ENCODE measurements at places on chromosomes 12 and 14. TPM values are rescaled to one million over a fixed set of nuclear protein-coding genes. Genes with fewer than 3 reads are reported as not detected.

- DNase-seq, result no peak
- no peaks in the 10 kb centered on the region for H3K4me1 ChIP-seq
- no peaks in the 10 kb centered on the region for H3K27me3 ChIP-seq
- H3K36me3 ChIP-seq, result no peaks in the 10 kb centered on the region
- no peak overlapping the region for H3K27ac ChIP-seq
These were observed 29.2 kb downstream of the CRADD start for GRCh38 chr12:93706387-93706786.

The SCN8A gene
- 1.4 TPM for total RNA-seq

The ANKRD9 gene
- 18.7 TPM for total RNA-seq

DNA sequence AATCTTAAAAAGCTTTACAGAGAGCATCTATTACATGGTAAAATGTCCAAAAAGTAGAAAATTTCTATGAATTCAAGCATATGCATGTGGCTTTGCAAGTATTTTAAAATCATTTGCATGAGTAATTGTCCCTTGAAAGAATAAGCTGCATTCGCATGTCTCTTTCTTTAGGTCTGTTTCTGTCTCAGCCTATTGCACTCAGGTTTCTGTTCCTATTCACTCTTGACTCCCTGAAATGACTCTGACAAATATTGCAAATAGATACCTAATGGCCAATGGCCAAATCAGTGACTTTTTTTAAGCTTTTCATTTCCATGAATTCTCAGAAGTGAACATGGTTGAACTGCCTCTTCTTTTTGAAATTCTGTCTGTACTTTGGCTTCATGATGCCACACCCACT is 6.4 kb upstream of the TTC8 start:
- H3K4me1 ChIP-seq, result no peaks in the 10 kb centered on the region
- H3K27ac ChIP-seq, result no peak overlapping the region
- no peaks in the 10 kb centered on the region for H3K27me3 ChIP-seq

The HSPB8 gene
- 81.3 TPM for total RNA-seq

DNA sequence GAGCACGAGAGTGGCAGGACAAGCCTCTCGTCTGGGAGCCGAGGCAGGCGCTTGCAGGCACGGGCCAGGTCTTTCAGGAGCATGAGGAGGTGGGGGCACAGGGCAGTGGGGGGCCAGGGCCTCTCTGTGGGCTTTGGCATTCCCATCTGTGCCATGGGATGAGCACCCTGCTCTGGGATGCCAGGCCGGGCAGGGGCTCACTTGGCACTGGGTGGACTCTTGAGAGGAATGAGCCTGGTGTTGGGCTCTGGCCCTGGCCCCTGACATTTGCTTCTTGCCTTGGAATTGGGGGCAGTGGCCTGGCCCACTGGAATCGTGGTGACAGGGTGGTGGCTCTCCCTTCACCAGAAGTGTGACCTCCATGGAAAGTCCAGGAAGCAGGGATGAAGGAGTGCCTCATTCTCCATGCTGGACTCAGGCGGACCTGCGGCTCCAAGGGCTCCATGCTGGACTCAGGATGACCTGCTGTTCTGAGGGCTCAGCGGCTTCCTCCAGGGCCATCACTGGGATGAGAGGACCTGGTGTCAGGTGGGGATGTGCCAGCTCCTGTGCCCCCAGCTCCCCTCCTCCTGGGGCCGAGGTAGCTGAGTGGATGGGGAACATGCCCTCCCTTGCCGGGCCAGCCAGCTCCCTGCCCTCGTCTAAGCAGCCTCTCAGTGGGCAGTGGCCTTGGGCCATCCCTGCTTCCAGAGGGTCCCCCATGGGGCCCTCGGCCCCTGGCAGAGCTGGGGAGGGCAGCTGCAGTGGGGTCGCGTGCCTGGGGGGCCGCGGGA is 220.3 kb downstream of the KIF26A start:
- H3K27ac ChIP-seq, result no peak overlapping the region
- H3K27me3 ChIP-seq, result no peaks in the 10 kb centered on the region
- no peak overlapping the region for H3K4me3 ChIP-seq
- DNase-seq, result no peak

- no peaks in the 10 kb centered on the region for H3K36me3 ChIP-seq
- H3K27me3 ChIP-seq, result no peaks in the 10 kb centered on the region
- DNase-seq, result no peak
- no peak overlapping the region for H3K27ac ChIP-seq
- no peak overlapping the region for H3K4me3 ChIP-seq
- H3K4me1 ChIP-seq, result peaks cover 22% of the 10 kb centered on the region
These were observed 139.6 kb downstream of the HMGA2 start for GRCh38 chr12:65963862-65964240.

DNA sequence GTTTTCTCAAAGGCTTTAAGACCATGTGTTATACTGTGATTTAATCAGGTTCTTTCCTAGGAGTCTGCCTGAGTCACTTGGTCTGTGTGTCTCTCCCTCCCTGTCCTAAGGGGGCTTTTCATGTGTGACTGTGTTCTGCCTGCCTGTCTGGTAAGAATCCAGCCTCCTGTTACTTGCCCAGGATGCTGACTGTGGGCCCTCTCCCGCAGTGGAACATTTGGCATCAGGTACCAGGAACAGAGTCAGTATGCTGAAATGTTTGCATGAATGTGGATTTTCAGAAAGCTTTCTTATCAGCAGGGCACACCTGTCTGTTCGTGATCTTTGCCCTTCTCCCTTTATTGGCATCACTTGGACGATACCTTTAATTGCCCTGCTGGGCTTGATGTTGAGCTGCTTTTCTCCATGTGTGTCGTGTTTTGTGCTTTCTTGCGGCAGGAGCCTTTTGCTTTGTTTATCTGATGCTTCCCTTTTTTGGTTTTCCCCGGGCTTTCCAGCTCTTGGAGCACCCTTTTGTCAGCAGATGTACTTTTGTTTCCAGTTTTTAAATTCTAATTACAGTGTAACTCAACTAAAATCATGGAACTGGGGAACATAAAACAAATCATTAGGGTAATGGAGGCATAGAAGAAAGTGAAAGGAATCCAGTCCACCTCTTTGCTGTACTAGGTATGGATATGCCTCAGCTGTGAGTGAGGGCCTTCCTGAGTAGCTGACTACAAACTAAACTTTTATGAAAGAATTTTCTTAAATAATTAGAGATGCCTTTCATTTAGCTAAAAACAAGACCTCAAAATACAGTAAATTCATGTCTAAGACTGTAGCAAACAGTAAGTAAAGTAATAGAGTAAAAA is 72.5 kb downstream of the TRAF3 start:
- H3K27me3 ChIP-seq, result no peaks in the 10 kb centered on the region
- no peaks in the 10 kb centered on the region for H3K4me1 ChIP-seq
- DNase-seq, result no peak
- H3K4me3 ChIP-seq, result no peak overlapping the region

The TMEM233 gene
- 1.2 TPM for total RNA-seq

GRCh38 chr14:104385531-104386101 is 193.9 kb upstream of the C14orf180 start:
- no peaks in the 10 kb centered on the region for H3K36me3 ChIP-seq
- H3K4me1 ChIP-seq, result no peaks in the 10 kb centered on the region
- H3K27me3 ChIP-seq, result peaks cover 3% of the 10 kb centered on the region
- no peak overlapping the region for H3K27ac ChIP-seq
- H3K4me3 ChIP-seq, result no peak overlapping the region
- DNase-seq, result no peak

GRCh38 chr14:73842851-73843250 is 8.8 kb upstream of the PTGR2 start:
- H3K36me3 ChIP-seq, result no peaks in the 10 kb centered on the region
- no peaks in the 10 kb centered on the region for H3K27me3 ChIP-seq
- no peak overlapping the region for H3K4me3 ChIP-seq
- no peak overlapping the region for H3K27ac ChIP-seq
- no peaks in the 10 kb centered on the region for H3K4me1 ChIP-seq

The MYF6 gene
- total RNA-seq, result not detected

DNA sequence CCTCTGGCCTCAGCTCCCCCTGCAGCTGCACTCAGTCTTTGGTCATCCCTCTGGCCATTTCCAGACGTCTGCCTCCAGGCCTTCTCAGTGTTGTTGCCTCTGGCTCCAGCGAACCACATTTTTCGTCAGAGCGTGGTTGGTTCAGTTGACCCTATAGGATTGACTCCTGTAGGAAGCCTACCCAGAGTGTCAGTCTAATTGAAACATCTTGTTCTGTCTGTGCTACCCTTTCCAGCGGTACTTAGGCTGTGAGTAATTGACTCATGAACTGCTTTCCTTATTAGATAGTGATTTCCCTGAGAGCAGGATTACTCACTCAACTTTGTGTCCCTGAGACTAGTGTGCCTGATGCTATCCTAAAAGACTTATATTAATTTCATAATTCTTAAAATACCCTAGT is 373.2 kb downstream of the ATP23 start:
- no peaks in the 10 kb centered on the region for H3K4me1 ChIP-seq
- no peak overlapping the region for H3K27ac ChIP-seq
- H3K27me3 ChIP-seq, result no peaks in the 10 kb centered on the region
- DNase-seq, result no peak

GRCh38 chr12:78146365-78146772 is 315.7 kb downstream of the NAV3 start:
- no peaks in the 10 kb centered on the region for H3K27me3 ChIP-seq
- no peak overlapping the region for H3K4me3 ChIP-seq
- no peaks in the 10 kb centered on the region for H3K36me3 ChIP-seq
- peak; percentile 53 for DNase-seq

- H3K36me3 ChIP-seq, result no peaks in the 10 kb centered on the region
- no peaks in the 10 kb centered on the region for H3K4me1 ChIP-seq
- H3K27me3 ChIP-seq, result no peaks in the 10 kb centered on the region
- no peak overlapping the region for H3K27ac ChIP-seq
- no peak overlapping the region for H3K4me3 ChIP-seq
These were observed 41.6 kb downstream of the AKAP6 start for GRCh38 chr14:32370714-32371113.

GRCh38 chr12:114668886-114669288 is 15.1 kb downstream of the TBX3 start:
- H3K4me1 ChIP-seq, result no peaks in the 10 kb centered on the region
- DNase-seq, result no peak
- peaks cover 17% of the 10 kb centered on the region for H3K27me3 ChIP-seq

The ARG2 gene
- 19.2 TPM for total RNA-seq

DNA sequence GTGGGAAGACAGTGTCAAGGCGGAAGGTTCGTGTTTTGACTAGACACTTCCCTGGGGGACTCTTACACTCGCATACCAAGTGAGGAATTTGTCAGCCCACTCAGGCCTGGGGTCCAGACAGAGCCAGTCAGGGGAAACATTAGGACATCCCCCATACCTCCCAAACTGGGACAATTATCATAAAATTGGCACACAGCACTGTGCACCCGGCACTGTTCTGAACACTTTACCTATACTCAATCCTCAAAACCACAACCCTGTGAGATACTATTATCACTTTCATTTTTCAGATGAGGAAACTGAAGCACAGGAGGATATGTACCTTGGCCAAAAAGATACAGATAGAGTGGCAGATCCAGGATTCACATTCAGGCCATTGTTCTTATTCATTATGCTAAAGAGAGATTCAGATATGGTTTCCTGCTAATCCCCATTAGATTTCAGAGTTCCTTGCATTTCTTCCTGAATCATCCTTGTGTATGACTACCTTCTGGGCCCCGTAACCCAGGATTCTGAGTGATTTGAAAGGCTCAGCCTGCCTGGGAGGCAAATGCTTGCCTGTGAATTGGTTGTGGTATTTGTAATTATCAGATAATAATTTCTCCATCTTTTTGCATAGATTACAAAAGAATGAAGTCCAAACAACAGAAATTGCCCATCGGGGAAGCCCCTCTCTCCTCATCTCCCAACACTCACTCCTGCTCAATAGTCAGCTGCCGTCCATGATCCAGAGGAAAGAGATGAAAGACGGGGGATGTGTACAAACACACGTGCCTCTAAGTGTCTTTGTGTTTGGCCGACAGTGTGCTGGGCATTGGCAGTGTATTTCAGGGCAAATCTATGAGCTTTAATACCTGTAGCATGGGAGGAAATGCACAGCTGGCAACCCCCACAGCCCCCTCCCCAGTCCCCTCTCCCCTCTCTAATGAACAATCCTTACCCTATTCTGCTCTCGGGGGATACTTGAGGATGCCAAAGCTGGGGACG is 4.6 kb downstream of the TAC3 start:
- no peak overlapping the region for H3K27ac ChIP-seq
- DNase-seq, result no peak
- H3K4me1 ChIP-seq, result peaks cover 4% of the 10 kb centered on the region
- H3K4me3 ChIP-seq, result no peak overlapping the region
- H3K27me3 ChIP-seq, result no peaks in the 10 kb centered on the region

- no peak overlapping the region for H3K27ac ChIP-seq
- H3K27me3 ChIP-seq, result no peaks in the 10 kb centered on the region
- no peak overlapping the region for H3K4me3 ChIP-seq
- no peaks in the 10 kb centered on the region for H3K36me3 ChIP-seq
- DNase-seq, result no peak
These were observed 148.7 kb upstream of the CLEC14A start for GRCh38 chr14:38404616-38405015.

DNA sequence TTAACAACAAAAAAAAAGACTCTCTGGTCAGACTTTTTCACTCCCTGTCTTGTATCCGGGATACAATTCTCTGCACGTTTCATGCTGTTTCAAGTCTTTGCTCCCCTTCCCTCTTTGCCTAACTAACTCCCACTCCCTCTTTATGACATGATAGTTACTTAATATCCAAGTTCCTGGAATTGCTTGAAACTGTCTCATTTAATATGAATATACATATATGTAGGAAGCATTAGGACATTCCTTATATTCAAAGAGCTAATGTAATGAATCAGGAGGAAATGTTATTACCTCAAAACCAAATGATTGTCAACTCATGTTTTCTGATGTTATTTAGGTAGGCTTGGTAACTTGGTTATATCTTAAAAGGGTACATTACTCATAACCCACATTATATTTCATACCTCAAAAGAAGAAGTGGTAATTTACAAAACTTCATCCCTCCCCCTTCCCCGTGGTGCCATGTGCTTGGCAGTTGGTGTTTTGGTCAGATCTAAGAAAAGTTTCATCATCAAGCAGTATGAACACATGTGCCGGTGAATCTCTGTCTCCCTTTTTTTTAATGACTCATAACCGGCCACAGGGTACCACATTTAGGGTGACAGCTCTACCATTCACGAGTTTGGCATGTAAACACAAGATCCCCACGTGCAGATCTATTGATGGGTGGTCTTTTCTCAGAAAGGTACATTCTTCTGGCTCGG is 56.5 kb downstream of the HCAR2 start:
- H3K4me3 ChIP-seq, result no peak overlapping the region
- no peak overlapping the region for H3K27ac ChIP-seq
- H3K36me3 ChIP-seq, result no peaks in the 10 kb centered on the region

The LRRC43 gene
- total RNA-seq, result 4.8 TPM

The FAM181A gene
- total RNA-seq, result not detected

DNA sequence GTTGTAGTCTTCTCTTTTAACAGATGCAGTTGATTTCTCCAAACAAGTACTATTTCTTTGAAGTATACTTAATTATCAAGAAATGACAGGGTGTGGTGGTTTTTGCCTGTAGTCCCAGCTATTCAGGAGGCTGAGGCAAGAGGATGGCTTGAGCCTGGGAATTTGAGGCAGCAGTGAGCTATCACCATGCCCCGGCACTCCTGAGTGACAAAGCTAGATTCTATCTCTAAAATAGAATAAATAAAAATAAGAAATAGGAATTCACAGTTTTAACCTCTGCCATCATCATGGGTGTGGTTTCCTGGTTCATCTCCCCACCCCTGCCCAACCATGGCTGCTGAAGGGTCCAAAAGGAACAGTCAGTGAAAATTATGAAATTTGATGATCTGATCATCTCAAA is 290.2 kb upstream of the FLRT2 start:
- H3K27ac ChIP-seq, result no peak overlapping the region
- H3K36me3 ChIP-seq, result no peaks in the 10 kb centered on the region
- H3K4me3 ChIP-seq, result no peak overlapping the region
- no peaks in the 10 kb centered on the region for H3K27me3 ChIP-seq
- no peaks in the 10 kb centered on the region for H3K4me1 ChIP-seq
- DNase-seq, result no peak

GRCh38 chr12:114396153-114396868 is 9.6 kb downstream of the TBX5 start:
- H3K27ac ChIP-seq, result no peak overlapping the region
- H3K4me3 ChIP-seq, result no peak overlapping the region
- DNase-seq, result no peak
- no peaks in the 10 kb centered on the region for H3K4me1 ChIP-seq
- peaks cover 85% of the 10 kb centered on the region for H3K27me3 ChIP-seq

The RBP5 gene
- total RNA-seq, result 74.6 TPM

Data from kidney (tissue), 22 donors.